CD8-positive, alpha-beta T cell (primary cell): ENCODE measurements at places on chromosomes 3 and 15.

DNA sequence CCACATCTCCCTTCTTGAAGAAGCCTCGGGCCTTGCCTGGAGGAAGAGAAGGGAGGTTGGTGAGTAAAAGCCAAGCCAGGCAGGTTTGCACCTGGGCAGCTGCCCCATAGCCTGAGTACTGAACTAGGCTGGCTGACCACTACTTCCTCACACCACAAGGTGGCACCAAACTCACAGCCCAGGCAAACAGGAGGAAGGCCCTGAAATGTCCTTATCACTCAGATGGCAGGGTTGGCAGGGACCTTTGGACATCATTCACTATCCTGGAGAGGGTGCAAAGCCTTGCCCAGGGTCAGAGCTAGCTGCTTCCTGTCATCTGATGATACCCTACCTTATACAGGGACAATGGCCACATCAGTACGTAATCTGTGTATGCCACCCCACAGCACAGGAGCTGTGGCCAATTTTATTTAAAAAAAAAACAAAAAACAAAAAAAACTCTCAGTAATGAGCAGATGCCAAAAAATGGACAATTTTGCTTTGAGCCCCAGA, 2.2 kb upstream of the GRAMD2A start:
- peak; percentile 73 for DNase-seq

DNA sequence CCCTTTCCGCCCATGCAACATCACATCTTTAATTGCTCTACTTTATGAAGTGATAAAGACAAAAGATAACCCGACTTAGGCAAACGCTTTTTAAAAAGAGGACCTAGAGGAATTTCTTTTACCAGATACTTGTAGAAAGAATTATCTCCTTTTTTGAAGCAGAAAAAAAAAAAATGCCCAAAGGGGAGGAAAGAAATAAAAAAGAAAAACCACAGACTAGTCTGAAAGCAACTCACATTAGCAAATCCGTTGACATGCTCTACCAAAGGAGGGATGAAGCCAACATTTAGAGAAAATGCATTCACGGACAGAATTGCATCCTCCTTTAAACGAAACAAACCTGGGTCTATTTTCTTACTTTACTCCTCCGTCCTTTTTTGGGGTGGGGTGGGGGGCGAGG, 213.6 kb downstream of the MEIS2 start:
- DNase-seq, result no peak

DNA sequence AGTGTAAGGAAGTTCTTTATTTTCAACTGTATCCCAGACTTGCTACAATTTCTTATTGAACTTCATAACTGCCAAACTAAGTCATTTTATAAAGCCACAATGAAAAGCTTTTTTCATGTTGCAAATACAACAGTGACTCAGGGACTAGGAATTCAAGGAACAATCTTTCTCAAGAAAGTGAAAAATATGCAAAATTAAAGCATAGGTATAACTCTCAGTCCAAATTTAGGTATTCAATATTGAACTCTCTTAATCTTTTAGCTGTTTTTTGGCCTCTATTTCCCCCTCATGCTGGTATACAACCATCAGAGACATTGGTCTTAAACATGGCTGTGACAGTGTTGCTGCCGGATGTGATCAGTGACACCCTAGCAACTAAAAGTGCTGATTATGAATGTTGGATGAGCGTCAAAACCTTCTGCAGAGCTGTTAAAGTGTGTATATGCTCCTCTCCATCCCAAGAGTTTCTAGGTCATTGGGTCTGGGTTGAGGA, 476.9 kb downstream of the ZNF385D start:
- no peak for DNase-seq

DNA sequence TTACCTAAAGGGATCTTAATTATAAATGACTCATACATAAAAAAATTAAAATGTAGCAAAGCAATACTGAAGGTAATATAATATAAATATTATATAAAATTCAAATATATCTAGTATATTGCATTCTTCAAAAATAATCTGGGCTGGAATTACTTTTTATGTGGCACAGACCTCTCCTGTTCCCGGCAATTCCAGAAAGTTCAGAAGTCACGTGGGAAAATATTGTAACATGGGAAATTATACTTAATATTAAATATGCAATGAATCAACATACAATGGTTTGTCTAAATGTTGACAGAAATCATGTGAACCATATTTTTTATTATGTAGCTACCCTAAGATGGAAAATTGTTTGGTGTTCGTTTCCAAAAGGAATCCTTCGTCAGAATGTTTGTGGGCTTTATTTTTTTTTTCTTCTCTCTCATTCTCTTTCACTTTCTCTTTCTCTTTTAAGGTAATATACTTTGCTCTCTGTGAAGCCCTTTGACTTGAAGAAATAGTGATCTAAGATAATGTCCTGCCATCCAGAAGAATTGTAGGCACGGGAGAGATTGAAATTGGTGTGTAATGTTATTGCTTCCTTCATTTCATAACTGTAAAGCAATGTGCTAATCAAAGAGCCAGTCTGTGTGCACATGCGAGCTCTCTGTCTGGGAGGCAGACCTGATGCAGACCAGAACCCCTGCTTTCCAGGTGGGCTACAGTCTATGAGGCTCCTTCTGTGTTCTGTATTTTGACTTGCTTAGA, 559.4 kb downstream of the NR2F2 start:
- DNase-seq, result no peak

- DNase-seq, result no peak
These were observed 25.9 kb upstream of the KIF23 start for GRCh38 chr15:69388260-69388705.

GRCh38 chr3:159727506-159727905, 261.1 kb upstream of the IL12A start:
- DNase-seq, result no peak

GRCh38 chr3:131036986-131037385, 10.3 kb downstream of the NEK11 start:
- DNase-seq, result no peak

DNA sequence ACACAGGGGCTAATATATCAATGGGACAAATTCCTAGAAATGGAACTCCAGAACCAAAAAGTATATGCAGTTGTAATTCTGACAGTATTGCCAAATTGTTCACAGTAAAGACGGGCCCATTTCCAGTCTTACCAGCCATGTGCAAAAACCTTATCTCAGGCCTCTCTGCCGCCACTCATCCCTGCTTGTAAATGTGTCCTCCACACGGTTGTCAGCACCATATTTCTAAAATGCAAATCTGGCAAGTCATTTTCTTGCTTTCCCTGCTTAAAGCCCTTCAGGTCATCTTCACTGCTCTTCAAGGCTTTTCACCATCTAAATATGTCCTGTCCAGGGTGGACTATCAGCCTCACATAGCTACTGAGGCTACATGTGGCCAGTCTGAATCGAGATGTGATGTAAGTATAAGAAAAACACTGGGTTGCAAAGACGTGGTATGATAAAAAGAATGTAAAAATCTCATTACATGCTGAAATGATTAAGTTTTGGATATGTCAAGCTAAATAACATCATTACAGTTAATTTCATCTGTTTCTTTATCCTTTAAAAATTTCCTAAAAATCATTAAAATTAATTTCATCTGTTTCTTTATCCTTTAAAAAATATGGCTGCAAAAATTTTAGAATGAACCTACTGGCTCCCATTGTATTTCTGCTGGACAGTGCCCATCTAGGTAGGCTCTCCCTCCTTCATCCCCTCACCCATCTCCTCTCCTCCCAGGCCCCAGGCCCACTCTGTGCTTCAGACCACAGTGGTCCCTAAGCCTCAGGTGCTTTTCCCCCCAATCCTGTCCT, 980 bp downstream of the PARP9 start:
- no peak for DNase-seq
